ENCODE measurements at places on chromosomes 4 and X.

- no peak for DNase-seq
Measured at GRCh38 chrX:149853925-149854324, 27.1 kb upstream of the MAGEA8 start.

DNA sequence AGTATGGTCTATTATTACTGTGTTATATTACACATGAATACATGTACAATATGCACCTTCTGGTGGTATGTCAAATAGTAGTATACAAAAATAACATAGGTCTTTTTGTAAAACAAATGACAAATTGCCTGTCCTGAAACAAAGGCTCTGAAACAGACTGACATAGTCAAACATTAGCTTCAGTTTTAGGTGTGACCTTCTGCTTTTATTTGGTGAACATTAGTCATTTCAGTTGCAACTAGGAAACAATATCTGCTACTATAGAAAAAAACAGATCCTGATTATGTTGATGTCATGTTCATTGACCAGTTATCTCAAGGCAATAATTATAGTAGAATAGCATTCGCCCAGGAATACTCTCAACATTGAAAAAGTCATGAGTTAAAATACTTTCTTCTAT is 123.0 kb downstream of the CHRNA9 start:
- no peak for DNase-seq

GRCh38 chr4:61938250-61938846 is 738.2 kb downstream of the ADGRL3 start:
- no peak for DNase-seq

DNA sequence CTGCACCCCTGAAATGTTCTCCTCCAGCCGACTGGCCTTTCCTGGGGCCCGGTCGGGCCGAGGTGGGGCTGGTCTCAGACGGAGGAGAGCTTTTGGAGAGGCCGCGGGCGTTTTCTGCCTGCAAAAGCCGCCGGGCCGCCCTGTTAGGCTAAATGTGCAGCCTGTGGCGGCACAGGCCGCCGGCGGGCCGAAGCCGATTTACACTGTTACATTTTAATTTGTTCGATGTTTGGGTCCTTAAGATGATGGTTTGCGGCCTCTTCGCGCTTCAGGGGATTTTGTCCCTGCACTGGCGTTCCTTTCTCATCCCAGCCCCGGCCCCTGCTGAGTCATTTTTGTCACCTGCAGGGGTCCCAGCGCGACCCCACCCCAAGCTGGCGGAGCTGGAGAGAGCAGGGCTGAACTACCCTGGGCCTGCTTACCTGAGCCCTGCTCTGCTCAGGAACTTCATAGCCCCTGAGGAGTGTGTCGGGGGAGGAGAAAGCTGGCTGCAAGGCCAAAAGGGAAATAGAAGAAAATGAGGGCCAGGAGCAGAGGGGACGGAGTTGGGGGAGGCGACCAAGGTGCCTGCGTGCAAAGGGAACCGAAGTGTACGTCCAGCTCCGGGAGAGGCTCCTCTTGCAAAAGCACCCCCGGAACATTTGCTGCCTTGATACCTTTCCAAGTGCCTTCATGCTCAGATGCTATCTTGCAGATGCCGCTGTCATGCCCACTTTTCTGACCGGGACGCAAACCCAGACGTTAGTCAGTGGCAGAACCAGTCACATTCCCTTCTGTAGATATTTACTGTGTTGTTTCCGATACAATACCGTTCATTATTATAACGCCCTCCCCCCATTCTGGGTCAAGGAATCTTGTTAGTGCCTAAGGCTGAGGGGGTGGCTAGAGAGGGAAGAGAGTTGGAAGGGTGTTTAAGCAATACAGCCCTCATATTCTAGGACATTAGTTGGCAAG is 977 bp upstream of the RBBP7 start:
- DNase-seq, result no peak

DNA sequence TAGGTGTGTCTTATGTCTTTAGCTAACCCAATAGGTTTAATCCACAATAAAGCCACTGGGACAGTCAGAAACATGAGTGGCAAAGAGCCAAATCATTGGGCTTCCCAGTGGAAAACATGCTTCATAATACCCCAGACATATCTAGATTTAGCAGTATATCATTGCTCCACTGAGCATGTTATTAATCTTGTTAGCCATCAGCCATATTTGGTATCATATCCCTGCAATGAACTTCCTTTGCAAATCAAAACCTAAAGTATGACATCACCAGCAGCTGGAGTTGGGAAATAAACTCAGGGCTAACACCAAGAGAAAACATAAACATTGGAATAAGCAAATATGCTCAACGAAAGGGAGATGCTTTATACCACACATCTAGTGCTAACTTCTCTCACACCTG is 280.8 kb upstream of the NOCT start:
- DNase-seq, result peak; percentile 78

DNA sequence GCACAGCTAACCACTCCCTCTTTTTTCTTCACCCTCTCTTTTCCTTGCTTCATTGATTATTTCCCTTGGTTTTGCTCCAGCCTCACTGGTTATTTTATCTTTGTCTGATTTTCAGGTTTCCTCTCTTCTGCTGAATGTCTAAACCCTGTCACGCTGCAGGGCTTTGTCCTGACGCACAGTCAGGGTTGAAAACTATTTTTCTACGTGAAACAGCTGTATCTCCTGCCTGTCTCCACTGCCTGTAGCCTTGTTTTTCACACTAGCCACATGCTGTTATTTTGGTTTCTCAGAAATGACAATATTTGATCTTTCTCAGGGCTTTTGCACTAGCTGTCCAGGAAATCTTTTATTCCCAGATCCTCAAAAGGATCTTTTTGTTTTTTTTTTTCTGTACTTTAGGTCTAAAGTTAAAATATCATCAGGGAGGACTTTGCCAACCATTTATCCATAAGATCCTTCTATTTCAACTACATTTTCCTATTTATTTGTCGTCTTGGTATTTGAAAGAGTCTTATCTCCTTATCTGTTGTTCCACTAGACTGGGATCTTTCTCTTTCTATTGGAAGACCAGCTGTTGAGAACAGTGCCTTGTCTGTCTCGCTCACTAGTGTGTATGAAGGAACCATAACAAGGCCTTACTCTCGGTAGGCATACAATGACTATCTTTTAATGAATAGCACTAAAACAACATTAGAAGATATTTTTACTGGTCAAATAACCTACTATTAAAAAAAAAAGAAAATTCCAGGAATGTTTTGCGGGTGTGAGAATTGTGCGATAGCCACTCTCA is 164.3 kb downstream of the PDHA2 start:
- DNase-seq, result no peak
